Psoas muscle (tissue), 8 donors: ENCODE measurements at places on chromosomes 1 and 21. TPM values are rescaled to one million over a fixed set of nuclear protein-coding genes. Genes with fewer than 3 reads are reported as not detected.

DNA sequence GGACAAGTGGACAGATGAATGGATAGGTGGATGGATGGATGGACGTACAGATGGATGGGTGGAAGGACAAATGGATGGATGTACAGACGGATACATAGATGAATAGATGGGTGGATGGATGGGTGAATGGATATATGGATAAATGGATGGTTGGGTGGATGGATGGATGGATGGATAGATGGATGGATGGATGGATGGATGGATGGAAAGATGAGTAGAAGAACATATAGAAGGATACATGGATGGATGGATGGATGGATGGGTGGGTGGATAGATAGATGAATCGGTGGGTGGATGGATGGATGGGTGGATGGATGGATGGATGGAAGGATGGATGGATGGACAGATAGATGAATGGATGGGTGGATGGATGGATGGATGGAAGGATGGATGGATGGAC is 274.3 kb downstream of the KAZN start:
- no peak overlapping the region for H3K27ac ChIP-seq
- peaks cover 9% of the 10 kb centered on the region for H3K27me3 ChIP-seq
- H3K36me3 ChIP-seq = no peaks in the 10 kb centered on the region
- DNase-seq = no peak
- H3K4me3 ChIP-seq = no peak overlapping the region
- H3K4me1 ChIP-seq = no peaks in the 10 kb centered on the region

- no peaks in the 10 kb centered on the region for H3K36me3 ChIP-seq
- no peaks in the 10 kb centered on the region for H3K27me3 ChIP-seq
- H3K4me3 ChIP-seq = peak overlapping the region; percentile 85
Observed at GRCh38 chr1:93177991-93178390, 2.2 kb downstream of the TMED5 start.

- no peaks in the 10 kb centered on the region for H3K27me3 ChIP-seq
- peak overlapping the region; percentile 62 for H3K27ac ChIP-seq
- H3K36me3 ChIP-seq = no peaks in the 10 kb centered on the region
- no peak overlapping the region for H3K4me3 ChIP-seq
Observed at GRCh38 chr1:117675907-117676430, 70.1 kb downstream of the TENT5C start.

DNA sequence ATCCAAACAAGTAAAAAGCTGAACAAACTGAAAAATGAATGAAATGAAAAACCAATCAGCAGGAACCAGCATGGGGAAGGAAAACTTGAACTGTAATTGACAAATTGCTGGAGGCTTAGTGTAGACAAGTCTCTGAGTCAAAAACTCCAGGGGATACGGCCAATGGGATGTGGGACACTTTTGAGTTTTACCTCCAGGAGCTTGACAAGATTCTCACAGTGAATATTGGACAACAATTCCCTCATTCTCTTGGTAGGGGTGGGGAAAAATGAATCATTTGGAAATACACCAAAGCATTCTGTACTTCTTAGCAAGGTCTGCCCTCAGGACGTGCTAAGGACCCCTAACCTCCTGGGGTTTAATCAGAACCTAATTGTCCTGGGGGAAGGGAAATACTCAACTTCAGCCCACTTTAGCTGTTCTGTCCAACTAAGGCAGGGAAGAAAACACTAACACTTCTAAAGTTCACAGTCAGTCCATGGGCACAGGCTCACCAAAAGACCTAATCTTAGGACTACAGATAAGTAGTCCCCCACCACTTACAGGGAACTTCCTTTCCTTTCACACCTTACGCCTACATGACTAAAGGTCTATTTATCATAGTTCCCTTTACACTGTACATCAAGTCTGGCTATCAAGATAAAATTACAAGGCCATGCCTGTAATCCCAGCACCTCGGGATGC is 60.7 kb upstream of the CDC42BPA start:
- no peak overlapping the region for H3K27ac ChIP-seq
- no peak overlapping the region for H3K4me3 ChIP-seq
- peaks cover 12% of the 10 kb centered on the region for H3K4me1 ChIP-seq
- H3K27me3 ChIP-seq = no peaks in the 10 kb centered on the region
- DNase-seq = no peak
- H3K36me3 ChIP-seq = no peaks in the 10 kb centered on the region

DNA sequence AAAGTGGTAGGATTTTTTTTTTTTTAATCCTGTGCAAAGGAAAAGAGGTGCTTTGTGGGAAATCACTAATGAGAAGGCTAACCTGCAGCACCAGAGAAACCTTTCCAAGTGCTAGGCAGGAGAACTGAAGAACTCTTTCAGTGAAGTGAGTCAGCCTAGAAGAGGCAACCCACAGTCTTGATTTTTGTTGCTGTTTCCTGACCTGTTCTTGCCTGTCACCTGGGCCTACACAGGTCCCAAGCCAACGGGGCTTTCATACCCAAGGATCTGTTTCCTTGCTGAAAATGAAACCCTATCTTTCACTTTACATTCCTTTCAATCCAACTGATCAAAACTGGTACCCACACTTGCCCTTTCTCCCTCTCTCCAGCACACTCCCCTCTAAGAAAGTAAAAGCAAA is 7.1 kb upstream of the IKBKE start:
- H3K4me3 ChIP-seq = no peak overlapping the region
- no peaks in the 10 kb centered on the region for H3K36me3 ChIP-seq
- DNase-seq = no peak

DNA sequence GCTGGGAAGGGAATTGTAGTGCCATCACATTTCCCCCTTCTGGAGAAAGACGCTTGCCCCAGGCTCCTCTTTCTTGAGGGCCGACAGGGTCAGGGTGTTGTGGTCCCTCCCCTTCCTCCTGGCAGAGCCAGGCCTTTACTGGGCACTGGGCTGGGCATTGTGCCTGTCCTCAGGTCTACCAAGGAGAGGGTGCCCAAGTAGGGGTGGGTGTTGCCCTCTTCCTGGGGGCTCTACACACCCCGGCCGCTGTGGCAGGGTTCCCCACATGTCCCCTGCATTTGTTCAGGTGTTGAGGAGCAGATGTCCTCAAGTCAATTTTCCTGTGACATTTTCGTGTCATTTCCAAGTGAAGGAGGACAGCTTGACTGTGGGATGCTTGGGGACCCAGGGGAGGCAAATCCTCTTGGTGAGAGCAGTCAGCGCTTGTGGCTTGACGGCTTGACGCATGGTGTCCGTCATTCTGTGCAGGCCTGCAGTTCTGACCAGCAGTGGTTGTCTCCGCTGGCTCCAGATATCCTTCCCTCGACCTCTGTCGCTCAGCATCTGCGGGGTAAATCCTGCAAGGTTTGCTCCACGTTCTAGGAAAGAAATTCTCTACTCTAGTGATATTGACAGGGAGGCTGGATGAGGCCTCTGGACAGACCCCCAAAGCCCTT is 181.9 kb upstream of the VAMP3 start:
- no peak overlapping the region for H3K4me3 ChIP-seq
- H3K27me3 ChIP-seq = no peaks in the 10 kb centered on the region
- no peaks in the 10 kb centered on the region for H3K4me1 ChIP-seq
- no peak for DNase-seq

DNA sequence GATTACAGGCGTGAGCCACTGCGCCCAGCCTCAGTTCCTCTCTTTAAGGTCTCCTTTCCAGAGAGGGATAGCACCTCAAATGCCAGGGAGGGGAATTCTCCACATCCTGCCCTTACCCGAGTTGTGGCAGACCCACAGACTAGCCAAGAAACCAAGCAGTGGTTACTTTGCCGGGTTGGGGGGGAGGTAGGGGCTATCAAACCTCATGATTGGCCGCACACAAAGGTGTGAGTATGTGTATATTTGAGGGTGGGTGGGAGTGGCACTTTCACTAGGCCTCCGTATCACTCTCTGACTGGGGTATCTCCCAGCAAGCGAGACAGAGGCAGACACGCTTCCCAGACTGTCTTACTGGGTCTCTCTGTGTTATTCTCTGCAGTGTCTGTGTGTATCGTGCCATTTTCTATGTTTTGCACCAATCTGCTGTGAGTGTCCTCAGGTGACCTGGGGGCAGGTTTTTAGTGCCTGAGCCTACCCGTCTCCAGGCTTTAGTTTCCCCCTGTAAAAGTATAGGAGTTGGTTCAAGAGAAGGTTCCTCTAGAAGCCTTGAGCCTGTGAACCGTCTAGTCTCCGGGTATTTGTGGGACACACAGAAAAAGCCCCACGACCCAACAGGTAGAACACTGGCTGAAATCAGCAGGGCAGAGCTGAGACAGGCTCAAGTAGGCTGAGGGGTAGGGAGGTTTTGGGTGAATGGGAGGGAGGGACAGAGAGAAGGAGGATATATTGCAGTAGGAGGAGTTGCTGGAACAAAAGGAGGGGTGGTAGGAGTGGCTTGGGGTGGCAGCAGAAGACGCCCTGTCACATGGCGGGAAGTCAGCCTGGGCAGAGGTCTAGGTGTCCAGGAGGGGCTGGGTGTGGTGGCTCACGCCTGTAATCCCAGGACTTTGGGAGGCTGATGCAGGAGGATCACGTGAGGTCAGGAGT is 10.3 kb downstream of the LMNA start:
- H3K4me1 ChIP-seq = peaks cover 98% of the 10 kb centered on the region
- DNase-seq = peak; percentile 74
- peak overlapping the region; percentile 99 for H3K27ac ChIP-seq
- H3K36me3 ChIP-seq = no peaks in the 10 kb centered on the region
- peak overlapping the region; percentile 99 for H3K4me3 ChIP-seq

- H3K27me3 ChIP-seq = peaks cover 2% of the 10 kb centered on the region
- H3K4me3 ChIP-seq = no peak overlapping the region
- H3K36me3 ChIP-seq = no peaks in the 10 kb centered on the region
- no peaks in the 10 kb centered on the region for H3K4me1 ChIP-seq
Observed at GRCh38 chr1:24699628-24700027, 45.6 kb upstream of the CLIC4 start.

- H3K27ac ChIP-seq = no peak overlapping the region
- no peaks in the 10 kb centered on the region for H3K4me1 ChIP-seq
- H3K27me3 ChIP-seq = no peaks in the 10 kb centered on the region
- H3K36me3 ChIP-seq = no peaks in the 10 kb centered on the region
Observed at GRCh38 chr1:5707566-5708345, 284.5 kb downstream of the NPHP4 start.

GRCh38 chr1:50358962-50359361 is 64.3 kb downstream of the DMRTA2 start:
- no peak overlapping the region for H3K4me3 ChIP-seq
- H3K36me3 ChIP-seq = no peaks in the 10 kb centered on the region
- DNase-seq = no peak
- no peak overlapping the region for H3K27ac ChIP-seq
- peaks cover 9% of the 10 kb centered on the region for H3K27me3 ChIP-seq

GRCh38 chr1:193068013-193068412 is 8.6 kb downstream of the RO60 start:
- H3K4me1 ChIP-seq = peaks cover 10% of the 10 kb centered on the region
- H3K4me3 ChIP-seq = no peak overlapping the region
- DNase-seq = no peak
- H3K36me3 ChIP-seq = no peaks in the 10 kb centered on the region

DNA sequence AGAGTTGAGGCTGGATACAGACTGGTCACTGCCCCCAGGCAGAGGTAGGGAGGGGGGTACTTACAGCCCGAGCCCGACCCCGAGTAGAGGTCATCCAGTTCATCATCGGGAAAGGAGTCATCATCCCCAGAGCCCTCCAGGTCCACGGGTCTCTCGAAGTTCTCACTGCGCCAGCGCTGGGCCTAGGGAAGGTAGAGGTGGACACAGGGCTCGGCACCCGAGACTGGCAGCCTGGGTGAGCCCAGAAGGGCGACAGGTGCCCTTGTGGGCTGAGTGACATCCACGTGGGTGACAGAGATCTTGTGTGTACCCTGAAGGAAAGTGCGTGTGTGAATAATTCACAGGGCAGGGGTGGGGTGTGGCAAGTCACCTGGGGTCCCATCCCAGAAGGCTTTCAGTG is 30.0 kb downstream of the SDC3 start:
- H3K36me3 ChIP-seq = no peaks in the 10 kb centered on the region
- H3K27me3 ChIP-seq = no peaks in the 10 kb centered on the region
- no peak overlapping the region for H3K4me3 ChIP-seq
- no peak for DNase-seq
- H3K4me1 ChIP-seq = no peaks in the 10 kb centered on the region

- H3K27me3 ChIP-seq = no peaks in the 10 kb centered on the region
- H3K4me1 ChIP-seq = peaks cover 5% of the 10 kb centered on the region
- H3K27ac ChIP-seq = no peak overlapping the region
- no peak overlapping the region for H3K4me3 ChIP-seq
Observed at GRCh38 chr1:56434025-56434424, 145.3 kb downstream of the PLPP3 start.

- H3K4me1 ChIP-seq = no peaks in the 10 kb centered on the region
- no peak for DNase-seq
- no peak overlapping the region for H3K27ac ChIP-seq
- H3K4me3 ChIP-seq = no peak overlapping the region
- peaks cover 4% of the 10 kb centered on the region for H3K36me3 ChIP-seq
Observed at GRCh38 chr1:31688233-31688918, 15.4 kb downstream of the COL16A1 start.

DNA sequence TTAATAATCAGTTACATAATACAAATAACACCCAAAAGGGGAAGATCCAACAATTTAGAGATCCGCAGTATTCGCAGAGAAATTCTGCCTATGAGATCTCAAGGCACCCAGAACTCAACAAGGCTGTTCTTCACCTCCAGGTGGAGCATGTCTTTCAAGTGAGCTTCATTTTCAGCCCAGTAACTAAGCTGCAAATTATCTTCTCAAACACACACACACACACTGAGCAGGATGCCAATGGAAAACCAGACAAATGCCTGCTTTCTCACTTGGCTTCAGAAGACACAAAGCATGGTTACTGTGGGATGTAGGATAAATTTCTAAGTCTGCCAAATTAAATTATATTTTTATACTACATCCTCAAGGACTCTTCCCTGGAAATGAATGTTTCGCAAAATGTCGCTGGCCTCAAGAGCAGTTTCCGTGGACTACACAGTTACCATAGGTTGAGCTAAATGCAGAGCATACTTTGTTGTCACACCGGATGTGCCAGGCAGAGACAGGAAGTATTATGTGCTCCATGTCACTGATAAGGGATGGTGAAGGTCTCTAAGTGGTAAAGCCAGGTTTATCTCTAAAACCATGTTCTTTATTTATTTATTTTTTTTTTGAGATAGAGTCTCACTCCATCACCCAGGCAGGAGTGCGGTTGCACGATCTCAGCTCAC is 30.3 kb downstream of the UBR4 start:
- DNase-seq = no peak
- no peak overlapping the region for H3K4me3 ChIP-seq
- no peak overlapping the region for H3K27ac ChIP-seq

GRCh38 chr1:150409504-150410362 is 45.8 kb downstream of the RPRD2 start:
- no peak overlapping the region for H3K27ac ChIP-seq
- no peaks in the 10 kb centered on the region for H3K36me3 ChIP-seq
- H3K4me3 ChIP-seq = no peak overlapping the region

The TCHHL1 gene
- not detected for total RNA-seq

The ISG15 gene
- total RNA-seq = 2.9 TPM

The FAM89A gene
- total RNA-seq = 5.5 TPM

The SRP9 gene
- 199 TPM for total RNA-seq

The SLC2A5 gene
- 97.9 TPM for total RNA-seq
